ENCODE measurements at places on chromosomes 1 and 21.

- no peak for DNase-seq
These were observed 217.1 kb downstream of the NFIA start for GRCh38 chr1:61299463-61299862.

GRCh38 chr1:4626560-4627319, 27.7 kb upstream of the AJAP1 start:
- DNase-seq = no peak

GRCh38 chr1:110645821-110646735, 28.7 kb downstream of the KCNA3 start:
- DNase-seq = peak; percentile 80

- peak; percentile 82 for DNase-seq
These were observed 1.0 kb downstream of the PLEKHG5 start for GRCh38 chr1:6490181-6491080.

DNA sequence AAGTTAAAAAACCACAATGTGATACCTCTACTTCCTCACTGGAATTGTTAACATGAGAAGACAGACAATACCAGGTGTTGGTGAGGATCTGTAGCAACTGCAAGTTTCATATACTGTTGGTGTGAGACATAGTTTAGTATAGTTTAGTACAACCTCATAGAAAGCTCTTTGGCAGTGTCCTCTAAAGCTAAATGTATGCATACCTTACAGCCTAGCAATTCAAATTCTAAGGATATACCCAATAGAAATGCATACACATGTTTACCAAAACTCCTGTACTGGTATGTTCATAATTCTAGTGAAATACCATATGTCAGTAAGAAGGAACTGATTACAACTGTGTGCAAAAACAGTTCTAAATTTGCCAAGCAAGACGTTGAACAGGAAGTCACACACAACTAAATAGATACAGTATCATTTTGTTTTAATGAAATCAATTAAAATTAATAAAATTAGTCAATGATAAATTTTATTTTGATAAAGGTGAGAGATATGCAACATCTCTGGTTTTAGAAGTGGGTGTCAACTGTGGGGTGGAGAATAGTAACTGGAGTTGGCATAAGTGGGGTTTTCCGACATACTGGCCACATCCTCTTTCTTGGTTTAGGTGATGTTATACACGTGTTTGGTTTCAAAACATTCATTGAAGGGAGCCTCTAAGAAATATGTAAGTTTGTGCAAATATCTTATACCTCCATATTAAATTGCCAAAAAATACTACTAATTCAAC, 450.7 kb downstream of the PTPRC start:
- DNase-seq = no peak

GRCh38 chr1:184072376-184072775, 20.8 kb downstream of the TSEN15 start:
- DNase-seq = no peak

Measured in kidney tubule cell (primary cell).